ENCODE measurements at places on chromosomes 1 and 21.

GRCh38 chr1:197917805-197918651 is 856 bp downstream of the LHX9 start:
- peaks cover 3% of the 10 kb centered on the region for H3K4me1 ChIP-seq
- H3K27ac ChIP-seq, result no peak overlapping the region
- DNase-seq, result no peak
- peak overlapping the region; percentile 10 for H3K4me3 ChIP-seq
- peaks cover 100% of the 10 kb centered on the region for H3K27me3 ChIP-seq

DNA sequence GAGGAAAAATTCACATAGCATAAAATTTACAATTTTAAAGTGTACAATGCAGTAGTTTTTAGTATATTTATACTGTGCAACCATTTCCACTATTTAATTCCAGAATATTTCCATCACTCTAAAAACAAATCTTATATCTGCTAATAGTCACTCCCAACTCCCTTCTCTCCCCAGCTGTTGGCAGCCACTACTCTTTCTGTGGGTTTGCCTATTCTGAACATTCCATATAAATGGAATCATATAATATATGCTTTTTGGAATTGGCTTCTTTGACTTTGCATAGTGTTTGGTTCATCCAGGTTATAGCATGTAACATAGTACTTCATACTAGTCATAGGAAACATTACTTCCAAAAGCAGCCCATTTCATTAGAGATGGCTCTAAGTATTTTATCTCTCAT is 25.0 kb upstream of the TMEM39B start:
- H3K4me1 ChIP-seq, result no peaks in the 10 kb centered on the region
- no peak overlapping the region for H3K27ac ChIP-seq
- H3K36me3 ChIP-seq, result no peaks in the 10 kb centered on the region
- DNase-seq, result no peak
- no peak overlapping the region for H3K4me3 ChIP-seq

GRCh38 chr21:31397030-31397429 is 53.0 kb upstream of the TIAM1 start:
- no peaks in the 10 kb centered on the region for H3K36me3 ChIP-seq
- no peak overlapping the region for H3K4me3 ChIP-seq
- no peak for DNase-seq
- H3K4me1 ChIP-seq, result no peaks in the 10 kb centered on the region
- peaks cover 13% of the 10 kb centered on the region for H3K27me3 ChIP-seq

DNA sequence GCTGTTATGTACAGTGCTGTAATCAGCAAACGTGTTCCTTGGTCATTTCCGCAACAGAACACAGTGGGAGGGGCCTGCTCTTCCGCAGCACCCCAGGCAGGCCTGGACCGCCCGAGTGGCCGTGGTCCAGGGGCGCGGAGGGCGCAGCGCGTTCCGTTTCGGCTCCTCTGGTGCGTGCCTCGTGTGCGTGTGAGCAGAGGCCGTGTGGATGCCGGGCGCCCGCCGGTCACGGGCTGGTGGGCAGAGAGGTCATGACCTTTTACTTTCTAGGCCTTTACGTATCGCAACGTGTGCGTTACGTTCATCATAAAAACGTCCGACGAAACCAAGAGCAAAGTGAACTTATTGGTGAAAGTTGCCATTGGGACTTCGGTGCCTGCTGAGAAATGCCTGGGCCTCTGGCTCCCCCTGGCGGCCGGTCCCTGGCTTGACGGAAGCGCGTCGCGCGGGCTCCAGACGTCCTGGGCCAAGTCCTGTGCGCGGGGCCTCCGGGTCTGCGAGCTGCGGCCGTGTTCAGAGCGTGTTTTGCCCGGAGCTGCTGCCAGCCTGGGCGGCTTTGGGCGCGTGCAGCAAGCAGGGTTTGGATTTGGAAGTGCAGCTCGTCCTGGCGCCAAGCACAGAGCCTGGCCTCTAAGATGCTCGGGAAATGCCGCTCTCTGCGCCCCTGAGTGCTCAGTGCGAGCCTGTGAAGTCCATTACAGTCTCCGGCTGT is 34.4 kb downstream of the COL18A1 start:
- no peaks in the 10 kb centered on the region for H3K36me3 ChIP-seq
- peak overlapping the region; percentile 50 for H3K4me3 ChIP-seq
- peaks cover 12% of the 10 kb centered on the region for H3K4me1 ChIP-seq
- DNase-seq, result peak; percentile 82
- no peaks in the 10 kb centered on the region for H3K27me3 ChIP-seq

Measured in heart left ventricle (tissue), 16 donors.